ENCODE measurements at places on chromosomes 7 and 10.

- no peak for DNase-seq
These were observed 500.5 kb upstream of the LRRN3 start for GRCh38 chr7:110590415-110590814.

GRCh38 chr10:71696628-71697326, 22.8 kb downstream of the C10orf105 start:
- DNase-seq, result peak; percentile 39

DNA sequence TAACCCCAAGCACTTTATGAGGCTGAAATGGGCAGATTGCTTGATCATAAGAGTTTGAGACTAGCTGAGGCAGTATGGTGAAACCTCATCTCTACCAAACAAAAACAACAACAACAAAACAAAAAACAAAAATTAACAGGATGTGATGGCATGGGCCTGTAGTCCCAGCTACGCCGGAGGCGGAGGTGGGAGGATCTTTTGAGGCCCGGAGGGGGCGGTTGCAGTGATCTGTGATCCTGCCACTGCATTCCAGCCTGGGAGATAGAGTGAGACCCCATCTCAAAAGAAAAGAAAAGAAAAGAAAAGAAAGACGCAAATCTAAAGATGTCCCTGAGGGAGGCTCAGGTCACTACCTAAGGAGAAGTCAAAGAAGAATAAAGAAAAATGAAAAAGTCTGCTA, 35.3 kb upstream of the AGR2 start:
- DNase-seq, result no peak

DNA sequence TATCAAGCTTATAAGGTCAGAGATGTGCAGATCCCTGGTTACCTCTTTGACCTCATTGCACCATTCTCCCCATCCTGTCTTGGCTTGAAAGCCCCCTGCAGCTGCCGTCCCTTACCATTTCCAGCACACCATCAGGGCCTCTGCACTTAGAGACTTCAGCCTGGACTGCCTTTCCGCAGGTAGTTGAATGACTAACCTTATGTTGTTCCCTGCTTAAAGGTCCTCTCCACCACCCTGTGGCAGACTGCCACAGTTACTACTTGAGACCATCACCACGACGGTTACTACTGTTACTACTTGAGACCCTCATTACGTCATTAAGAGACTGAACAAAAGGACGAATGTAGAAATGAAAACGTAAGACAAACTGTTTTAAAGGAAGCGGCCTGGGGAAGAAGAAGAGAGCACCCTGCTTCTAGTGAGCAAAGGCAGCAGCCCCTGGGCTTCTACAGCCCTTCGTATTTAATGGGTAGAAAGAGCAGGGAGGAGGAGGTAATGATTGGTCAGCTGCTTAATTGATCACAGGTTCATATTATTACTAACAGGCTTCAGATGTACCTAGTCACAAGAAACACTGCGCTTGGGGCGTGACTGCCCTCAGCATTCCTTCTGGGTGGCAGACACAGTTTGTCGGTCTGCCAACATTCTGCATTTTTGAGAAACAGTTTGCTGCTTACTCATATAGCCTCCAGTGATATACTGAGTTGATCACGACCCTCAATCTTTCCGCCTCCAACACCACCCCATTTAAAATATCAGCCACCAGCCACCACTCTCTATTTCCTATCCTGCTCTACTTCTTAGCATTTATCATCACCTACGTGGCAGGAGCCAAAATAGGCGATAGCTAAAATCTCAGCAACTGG, 74.1 kb upstream of the PARD3 start:
- no peak for DNase-seq

- DNase-seq, result no peak
These were observed 85.2 kb downstream of the HGF start for GRCh38 chr7:81684514-81685269.

DNA sequence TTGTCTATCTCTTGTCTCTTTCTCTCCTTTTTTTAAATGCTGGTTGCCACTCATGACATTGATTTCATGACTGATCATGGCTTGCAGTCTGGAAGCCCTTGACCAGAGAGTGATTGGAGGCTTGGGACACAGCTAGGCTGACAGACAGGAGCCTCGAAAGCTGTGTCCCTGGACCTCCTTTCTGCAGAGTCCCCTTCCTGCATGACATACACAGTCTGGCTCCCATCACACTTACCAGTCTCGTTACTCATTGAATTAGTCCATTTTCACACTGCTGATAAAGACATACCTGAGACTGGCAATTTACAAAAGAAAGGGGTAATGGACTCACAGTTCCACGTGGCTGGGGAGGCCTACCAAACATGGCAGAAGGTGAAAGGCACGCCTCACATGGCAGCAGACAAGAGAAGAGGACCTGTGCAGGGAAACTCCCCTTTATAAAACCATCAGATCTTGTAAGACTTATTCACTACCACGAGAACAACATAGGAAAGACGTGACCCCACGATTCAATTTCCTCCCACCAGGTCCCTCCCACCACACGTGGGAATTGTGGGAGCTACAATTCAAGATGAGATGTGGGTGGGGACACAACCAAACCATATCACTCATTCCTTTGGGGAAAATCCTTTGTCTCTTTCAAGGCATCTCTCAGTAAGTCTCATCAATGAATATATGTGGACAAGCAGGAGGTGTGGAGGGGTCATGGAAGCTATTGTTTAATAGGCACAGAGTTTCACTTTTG, 102.3 kb downstream of the TBXAS1 start:
- DNase-seq, result no peak

DNA sequence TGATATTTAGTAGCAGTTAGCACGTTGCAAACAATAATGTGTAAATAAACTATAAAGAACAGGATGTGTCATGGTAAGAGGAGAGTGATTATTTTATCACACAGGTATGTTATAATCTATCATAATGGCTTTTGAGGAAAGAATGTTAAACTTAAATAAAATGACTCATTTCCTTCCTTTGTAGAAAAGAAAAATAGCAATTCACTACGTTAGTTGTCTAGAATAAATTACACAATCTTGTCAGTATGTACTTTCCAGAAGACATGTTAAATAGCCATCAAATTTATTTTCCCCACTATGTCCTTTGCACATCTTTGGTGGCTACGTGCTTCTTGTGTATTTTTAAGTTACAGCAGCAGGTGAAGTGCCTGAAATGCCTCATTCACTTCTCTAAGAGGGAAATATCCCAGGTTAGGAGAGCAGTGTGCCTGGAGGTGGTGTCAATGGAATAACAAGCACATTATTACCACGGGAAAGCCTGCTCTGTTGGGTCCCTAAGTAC, 133.8 kb downstream of the SEMA3A start:
- no peak for DNase-seq

GRCh38 chr10:51783941-51784340, 84.5 kb upstream of the CSTF2T start:
- no peak for DNase-seq

DNA sequence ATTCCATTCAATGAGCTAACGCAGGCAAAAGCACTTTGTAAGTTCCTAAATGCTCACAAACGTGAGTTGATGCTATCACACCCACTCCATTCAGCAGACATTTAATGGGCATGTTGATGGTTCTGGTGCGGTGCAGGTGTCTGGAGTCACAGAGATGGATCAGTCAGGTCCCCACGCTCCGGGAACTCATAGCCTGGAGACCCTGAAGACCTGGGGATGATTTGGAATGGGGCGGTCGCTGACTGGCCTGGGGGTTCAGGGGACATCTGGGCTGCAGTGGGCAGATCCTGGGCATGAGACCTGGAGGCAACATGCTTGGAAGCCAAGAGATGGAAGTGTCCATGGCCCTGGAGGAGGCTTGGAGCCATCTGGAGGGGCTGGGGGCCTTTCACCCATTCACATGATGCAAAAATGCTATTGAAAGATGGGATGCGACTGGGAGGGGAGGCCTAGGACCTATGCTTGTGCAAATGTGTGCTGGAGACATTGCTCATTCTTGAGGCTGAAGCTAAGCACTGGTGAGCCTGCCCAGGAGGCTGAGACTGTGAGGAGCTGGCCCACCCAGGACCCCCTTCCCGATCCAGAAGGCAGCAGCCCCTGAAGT, 522.6 kb downstream of the GLRX3 start:
- no peak for DNase-seq

- DNase-seq, result no peak
These were observed 13.1 kb upstream of the TNPO3 start for GRCh38 chr7:129067943-129068548.

- no peak for DNase-seq
These were observed 594.9 kb upstream of the IGFBP3 start for GRCh38 chr7:46515844-46516590.

GRCh38 chr10:56874950-56875349, 513.9 kb upstream of the ZWINT start:
- DNase-seq, result no peak

- DNase-seq, result no peak
These were observed 231.5 kb upstream of the NRP1 start for GRCh38 chr10:33566001-33566400.

- no peak for DNase-seq
These were observed 22.0 kb upstream of the UBE3C start for GRCh38 chr7:157116762-157117161.

- no peak for DNase-seq
These were observed 49.0 kb downstream of the TES start for GRCh38 chr7:116259156-116259870.

- no peak for DNase-seq
These were observed 161.0 kb downstream of the SEM1 start for GRCh38 chr7:96548664-96549063.

GRCh38 chr7:33108554-33109004, 625 bp downstream of the RP9 start:
- DNase-seq, result no peak

- no peak for DNase-seq
These were observed 220.6 kb downstream of the ARHGAP12 start for GRCh38 chr10:31708046-31708445.

DNA sequence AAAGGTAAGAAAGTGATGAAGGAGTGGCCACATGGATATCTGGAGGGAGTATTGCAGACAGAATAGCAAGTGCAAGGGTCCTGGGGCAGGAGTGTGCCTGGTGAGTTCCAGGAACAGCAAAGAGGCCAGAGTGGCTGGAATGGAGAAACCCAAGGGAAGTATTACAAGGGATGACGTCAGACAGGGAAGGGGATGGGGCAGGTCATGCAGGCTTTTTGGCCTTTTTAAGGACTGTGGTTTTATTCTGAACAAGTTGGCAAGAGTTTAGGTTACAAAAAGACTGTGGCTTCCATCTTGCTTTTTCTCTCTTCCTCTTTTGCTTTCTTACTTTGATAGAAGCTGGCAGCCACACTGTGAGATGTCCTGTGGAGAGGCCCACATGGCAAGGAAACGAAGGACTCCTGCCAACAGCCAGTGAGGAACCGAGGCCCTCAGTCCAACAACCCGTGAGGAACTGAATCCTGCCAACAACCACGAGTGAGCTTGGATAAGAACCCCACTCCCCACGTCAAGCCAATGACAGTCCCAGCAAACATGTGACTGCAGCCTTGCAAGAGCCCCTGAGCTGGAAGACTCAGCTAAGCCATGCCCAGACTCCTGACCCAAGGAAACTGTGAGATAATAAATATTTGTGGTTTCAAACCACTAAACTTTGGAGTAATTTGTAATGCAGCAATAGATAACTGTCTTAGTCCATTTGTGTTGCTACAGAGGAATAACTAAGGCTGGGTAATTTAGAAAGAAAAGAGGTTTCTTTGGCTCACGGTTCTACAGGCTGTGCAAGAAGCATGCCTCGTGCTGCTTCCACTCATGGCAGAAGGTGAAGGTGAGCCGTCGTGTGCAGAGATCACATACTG, 19.8 kb upstream of the KDM7A start:
- DNase-seq, result no peak

DNA sequence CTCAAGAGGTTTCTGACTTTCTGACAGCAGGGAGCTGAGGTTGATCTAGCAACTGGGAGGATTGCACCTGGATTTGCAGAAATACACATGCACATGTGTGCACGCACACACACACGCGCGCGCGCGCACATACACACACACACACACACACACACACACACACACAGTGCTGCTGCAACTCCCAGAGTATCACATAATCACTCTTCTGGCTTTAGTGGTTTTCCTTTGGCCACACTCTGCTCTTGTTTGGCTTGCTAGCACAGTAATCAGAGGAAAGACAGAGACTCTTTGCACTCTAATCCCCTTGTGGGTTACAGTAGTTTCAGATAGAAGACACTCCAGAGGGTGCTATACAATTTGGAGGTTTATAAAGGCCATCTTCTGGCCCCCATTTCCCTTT, 705.0 kb downstream of the AUTS2 start:
- DNase-seq, result no peak

GRCh38 chr7:101617451-101618206, 11.5 kb downstream of the MYL10 start:
- no peak for DNase-seq

GRCh38 chr10:120833222-120833928, 17.8 kb upstream of the WDR11 start:
- DNase-seq, result no peak

DNA sequence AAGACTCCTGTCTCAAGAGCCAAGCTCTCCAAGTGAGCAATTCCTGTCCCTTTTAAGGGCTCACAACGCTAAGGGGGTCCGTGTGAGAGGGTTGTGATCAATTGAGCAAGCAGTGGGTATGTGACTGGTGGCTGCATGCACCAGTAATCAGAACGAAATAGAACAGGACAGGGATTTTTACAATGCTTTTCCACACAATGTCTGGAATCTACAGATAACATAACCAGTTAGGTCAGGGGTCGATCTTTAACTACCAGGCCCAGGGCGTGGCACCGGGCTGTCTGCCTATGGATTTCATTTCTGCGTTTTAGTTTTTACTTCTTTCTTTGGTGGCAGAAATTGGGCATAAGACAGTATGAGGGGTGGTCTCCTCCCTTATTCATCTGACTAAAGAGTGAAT, 54.9 kb upstream of the SP4 start:
- DNase-seq, result no peak

GRCh38 chr7:34430456-34430855, 227.6 kb upstream of the NPSR1 start:
- DNase-seq, result no peak

GRCh38 chr7:149714081-149714909, 59.1 kb downstream of the ZNF467 start:
- peak; percentile 89 for DNase-seq

- no peak for DNase-seq
These were observed 103.2 kb upstream of the GJD4 start for GRCh38 chr10:35501923-35502322.

- no peak for DNase-seq
These were observed 478.2 kb upstream of the PFKP start for GRCh38 chr10:2589196-2589595.

- DNase-seq, result no peak
These were observed 3.9 kb upstream of the PVRIG start for GRCh38 chr7:100215895-100216294.

DNA sequence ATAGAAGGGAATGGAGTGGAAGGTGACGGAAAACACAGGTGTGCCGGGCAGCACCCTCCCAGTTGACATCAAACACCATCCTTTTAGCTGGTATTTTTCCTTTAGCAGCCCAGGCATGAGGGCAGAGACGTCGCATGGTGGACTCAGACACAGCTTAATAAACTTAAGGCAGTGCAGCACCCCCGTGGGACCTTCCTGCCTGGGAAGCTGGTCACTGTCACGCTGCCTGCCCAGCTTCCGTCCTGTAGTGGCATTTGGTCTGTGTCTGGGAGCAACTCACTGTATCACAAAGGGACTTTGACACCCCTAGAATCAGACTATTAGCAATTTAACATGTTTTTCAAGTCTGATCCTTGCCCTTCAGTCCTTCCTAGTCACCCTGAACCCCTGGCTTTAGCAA, 35.8 kb downstream of the IL15RA start:
- DNase-seq, result no peak
